GM23248 (cell line): ENCODE measurements at places on chromosomes 3 and 15. TPM values are rescaled to one million over a fixed set of nuclear protein-coding genes. Genes with fewer than 3 reads are reported as not detected.

Gene EPHA3
- under 0.01 TPM in 1 of 2 replicates, not detected in the other for total RNA-seq

DNA sequence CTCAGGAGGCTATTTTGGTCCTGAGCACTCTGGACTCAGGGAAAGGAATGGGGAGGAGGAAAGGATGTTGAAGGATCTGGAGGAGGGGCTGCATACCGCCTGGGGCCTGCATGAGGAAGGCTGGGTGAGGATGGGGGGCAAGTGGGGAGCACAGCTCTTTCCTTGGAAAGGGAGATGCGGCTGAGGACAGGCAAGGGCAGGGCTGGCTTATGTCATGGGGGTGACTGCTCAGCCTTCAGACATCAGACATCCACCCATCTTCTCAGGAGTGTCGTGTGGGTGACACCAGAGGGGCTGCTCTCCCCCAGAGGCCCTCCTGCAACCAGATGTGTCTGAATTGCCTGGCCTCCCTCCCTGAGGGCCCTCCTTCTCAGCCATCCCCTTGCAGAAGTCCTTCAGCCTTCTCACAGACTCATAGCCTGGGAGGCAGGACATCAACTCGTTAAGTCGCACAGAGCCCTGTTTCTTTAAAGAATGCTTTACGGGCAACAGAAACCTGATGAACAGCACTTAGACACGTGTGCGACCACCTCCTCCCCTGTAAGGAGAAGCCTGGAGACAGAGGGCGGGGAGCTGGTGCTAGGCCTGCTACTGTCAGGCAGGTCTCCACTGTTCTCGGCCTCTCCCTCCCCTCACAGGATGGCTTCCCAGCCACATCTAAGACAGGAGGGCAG lies 252.3 kb downstream of the OCA2 start:
- no peak for DNase-seq

Gene SLCO2A1
- 0.22 and 0.63 TPM in 2 replicates for total RNA-seq

- peak; percentile 67 for DNase-seq
Observed at GRCh38 chr15:59622289-59622688, 10.7 kb downstream of the GCNT3 start.

Gene SPRED1
- total RNA-seq = 33.5 and 34.0 TPM in 2 replicates

DNA sequence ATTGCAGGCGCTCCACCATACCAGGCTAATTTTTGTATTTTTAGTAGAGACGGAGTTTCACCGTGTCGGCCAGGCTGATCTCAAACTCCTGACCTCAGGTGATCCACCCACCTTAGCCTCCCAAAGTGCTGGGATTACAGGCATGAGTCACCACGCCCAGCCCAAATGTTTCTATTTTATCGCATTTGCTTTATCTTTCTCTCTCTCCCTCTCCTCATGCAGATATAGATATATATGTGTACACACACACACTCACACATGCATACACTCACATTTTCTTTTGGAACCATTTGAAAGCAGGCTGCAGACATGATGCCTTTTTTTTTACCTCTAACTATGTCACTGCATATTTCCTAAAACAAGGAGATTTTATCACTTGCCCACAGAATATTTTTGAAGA lies 7.3 kb upstream of the MCCC1 start:
- no peak for DNase-seq

Gene CD200
- 0.76 TPM in 1 of 2 replicates, not detected in the other for total RNA-seq

Gene MSL2
- total RNA-seq = 11.1 and 15.2 TPM in 2 replicates

Gene FAM107A
- total RNA-seq = 0.22 TPM in 1 of 2 replicates, not detected in the other

Gene CD276
- total RNA-seq = 94.6 and 102 TPM in 2 replicates

- no peak for DNase-seq
Observed at GRCh38 chr15:72968531-72968922, 83.7 kb upstream of the NEO1 start.

DNA sequence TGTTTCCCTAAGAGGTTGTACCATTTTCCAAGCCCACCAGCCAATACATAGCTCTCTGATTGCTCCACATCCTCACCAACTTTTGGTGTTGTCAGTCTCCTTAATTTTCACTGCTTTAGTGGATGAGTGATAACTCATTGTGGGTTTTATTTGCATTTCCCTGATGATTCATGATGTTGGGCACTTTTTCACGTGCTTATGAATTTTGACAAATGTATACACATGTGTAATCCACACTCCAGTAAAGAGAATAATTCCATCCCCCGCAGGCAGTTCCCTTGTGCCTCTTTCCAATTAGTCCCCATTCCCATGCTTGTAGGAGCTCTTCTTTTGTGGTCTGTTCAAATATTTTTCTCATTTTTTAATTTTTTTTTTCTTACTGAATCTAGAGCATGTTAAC lies 52.4 kb downstream of the ANP32A start:
- DNase-seq = peak; percentile 42
